ENCODE measurements at places on chromosomes 12 and 14.

GRCh38 chr12:28574746-28575592, 384.7 kb downstream of the CCDC91 start:
- DNase-seq: no peak

GRCh38 chr14:94681300-94682060, 69.3 kb downstream of the SERPINA3 start:
- DNase-seq: no peak

DNA sequence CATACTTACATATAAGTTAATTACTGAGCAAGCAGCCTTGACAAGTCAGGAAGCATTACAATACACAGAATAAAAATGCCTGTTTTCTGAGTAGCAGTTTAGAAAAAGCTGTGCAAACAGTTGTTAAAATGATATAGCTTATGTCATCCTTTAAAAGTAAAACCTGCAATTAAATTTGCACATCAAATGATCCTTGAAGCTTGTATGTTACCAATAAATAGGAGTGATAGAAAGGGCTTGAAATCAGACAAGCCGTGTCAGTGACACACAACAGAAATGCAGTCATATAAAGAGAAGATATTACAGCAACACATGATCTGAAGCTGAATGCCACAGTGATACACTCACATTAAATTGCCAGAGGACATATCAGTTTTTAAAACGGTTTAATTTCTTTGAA, 70.0 kb downstream of the EPS8 start:
- no peak for DNase-seq

DNA sequence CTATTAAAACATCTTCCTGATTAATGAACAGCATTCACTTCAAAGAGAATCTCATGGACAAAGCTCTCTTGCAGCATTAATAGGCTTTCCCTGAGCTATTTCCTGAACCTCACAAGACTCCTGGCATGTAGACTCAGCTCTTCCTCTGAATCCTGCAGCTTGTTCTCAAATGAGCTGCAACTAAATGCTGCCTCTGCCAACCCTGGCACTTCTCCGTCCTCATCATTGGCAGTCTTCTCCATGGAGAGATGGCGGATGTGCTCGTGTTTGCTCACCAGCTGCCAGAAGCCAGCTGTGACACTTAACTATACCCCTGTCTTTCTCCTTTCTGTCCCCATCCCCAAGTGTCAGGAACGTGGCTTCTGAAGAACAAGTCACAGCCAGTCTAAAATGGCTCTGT, 232.1 kb downstream of the FOXN3 start:
- DNase-seq: no peak

DNA sequence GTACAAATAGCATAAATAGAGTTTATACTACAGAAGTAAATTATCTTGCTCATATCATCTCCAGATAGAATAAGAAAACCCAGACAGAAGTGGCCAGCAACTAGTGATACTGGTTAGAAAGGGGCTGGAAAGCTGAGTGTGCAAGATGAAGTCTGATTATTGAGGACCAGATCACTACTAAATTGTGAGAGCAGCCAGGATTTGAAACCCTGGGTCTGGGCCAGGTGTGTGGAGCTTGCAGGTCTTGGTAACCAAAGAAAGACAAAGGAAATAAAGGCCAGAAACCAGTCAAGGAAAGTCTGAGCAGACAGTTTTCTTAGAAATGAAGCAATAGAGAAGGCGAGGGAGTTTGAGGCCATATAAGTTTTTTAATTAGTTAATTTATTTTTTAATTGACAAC, 611.8 kb downstream of the ETNK1 start:
- no peak for DNase-seq

GRCh38 chr12:107602446-107602845, 83.2 kb upstream of the PWP1 start:
- DNase-seq: no peak

DNA sequence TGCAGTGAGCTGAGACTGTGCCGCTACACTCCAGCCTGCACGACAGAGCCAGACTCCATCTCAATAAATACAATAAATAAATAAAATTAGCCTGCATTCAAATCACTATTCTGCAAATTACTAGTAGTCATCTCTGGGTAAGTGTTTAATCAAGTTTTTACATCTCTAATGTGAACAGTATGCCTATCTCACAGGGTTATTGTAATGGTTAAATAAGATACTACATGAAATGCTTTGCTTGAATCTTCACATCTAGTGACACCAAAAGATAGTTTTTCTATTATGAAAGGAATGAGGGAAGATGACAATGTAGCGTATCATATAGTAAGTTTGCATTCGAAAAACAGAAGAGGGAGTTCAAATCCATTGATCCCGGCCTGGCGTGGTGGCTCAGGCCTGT, 2.1 kb downstream of the SRSF9 start:
- no peak for DNase-seq

GRCh38 chr14:67313153-67313552, 46.5 kb downstream of the ATP6V1D start:
- no peak for DNase-seq

- no peak for DNase-seq
Observed at GRCh38 chr14:53563628-53564027, 393.0 kb downstream of the BMP4 start.

- no peak for DNase-seq
Observed at GRCh38 chr12:59168647-59169046, 248.3 kb upstream of the LRIG3 start.

- DNase-seq: no peak
Observed at GRCh38 chr14:21041676-21042433, at the start of gene RNASE7. Gene RNASE7 (plus strand): TSS chr14:21042362. CDS start chr14:21042993, 631 bp downstream.

DNA sequence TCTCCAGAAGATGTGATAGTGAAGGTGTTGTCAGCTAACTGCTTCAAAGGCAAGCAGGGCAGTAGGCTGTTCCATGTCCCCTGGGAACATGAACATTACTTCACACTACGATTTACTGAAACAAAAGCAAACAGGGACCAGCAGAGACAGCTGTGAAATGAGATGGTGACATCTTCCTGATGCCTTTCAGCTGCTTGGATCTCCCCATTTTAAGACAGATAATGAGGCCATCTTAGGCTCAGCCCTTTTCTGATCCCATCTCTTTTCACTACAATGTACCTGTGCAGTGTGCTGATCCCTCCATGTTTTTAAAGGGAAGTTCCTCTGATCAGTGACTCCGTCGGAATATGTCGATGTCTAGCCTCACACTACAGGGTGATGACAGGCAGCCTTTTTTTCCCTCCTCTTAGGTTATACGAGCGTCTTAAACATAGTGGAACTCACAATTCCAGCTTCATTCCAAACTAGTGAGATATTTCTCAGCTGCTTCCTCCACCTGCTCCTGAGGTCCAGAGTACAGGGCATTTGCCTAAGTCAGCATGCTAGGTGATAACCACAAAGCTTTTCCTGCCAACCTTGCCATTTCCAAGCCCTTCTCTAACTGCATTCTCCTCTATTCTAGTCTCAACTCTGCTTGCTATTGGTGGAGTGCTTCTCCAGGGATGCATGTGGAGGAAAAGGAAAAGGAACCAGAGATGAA, 87.6 kb upstream of the EGLN3 start:
- DNase-seq: no peak

DNA sequence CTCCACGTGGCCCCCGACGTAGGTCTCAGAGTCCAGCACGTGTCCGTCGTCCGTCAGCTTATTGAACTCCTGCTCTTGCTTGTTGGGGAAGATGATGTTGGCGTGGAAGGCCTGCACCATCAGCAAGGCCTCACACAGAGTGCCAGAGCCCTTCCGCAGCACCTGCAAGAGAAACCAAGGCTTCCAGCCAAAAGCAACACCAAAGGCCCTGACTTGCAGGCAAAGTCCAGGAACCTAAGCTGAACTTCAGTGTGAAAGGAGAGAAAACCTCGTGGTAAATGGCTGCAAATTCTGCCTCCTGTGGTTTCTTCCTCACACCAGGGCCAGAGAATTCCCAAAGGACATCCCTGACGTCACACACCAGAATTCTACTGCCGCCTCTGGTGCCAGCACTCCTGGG, 14.5 kb downstream of the POLE start:
- DNase-seq: no peak

GRCh38 chr14:63428486-63428885, 109.8 kb upstream of the GPHB5 start:
- DNase-seq: no peak

GRCh38 chr12:42128327-42128726, 16.3 kb downstream of the GXYLT1 start:
- DNase-seq: no peak

DNA sequence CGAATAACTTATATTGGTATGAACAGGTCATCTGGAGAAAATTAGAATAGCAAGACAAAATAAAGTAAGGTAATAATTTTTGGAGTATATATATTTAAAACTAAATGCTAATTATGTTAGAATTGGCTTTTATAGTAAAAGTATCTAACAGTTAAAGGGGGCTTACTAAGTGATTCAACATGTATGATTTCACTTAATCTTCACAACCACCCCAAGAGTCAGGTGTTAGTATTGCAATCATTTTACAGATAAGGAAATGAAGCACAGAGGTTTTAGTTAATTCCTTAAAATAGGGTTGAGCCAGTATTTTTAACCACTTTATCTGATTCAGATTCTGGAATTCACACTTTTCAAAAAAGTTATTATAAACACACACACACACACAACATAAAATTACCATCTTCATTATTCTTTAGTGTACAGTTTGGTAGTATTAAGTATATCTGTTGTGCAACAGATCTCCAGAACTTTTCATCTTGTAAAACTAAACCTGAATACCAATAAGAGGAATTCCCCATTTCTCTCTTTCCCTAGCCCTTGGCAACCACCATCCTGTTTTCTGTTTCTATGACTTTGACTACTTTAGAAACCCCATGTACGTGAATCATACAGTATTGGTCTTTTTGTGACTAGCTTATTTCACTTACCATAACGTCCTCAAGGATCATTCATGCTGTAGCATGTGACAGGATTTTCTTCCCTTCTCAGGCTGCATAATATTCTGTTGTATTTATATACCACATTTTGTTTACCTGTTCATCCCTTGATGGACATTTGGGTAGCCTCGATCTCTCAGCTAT, 12.5 kb downstream of the A2M start:
- no peak for DNase-seq

All from GM12864 (cell line).